Liver (tissue), 10 donors: ENCODE measurements at places on chromosomes 5 and 9.

DNA sequence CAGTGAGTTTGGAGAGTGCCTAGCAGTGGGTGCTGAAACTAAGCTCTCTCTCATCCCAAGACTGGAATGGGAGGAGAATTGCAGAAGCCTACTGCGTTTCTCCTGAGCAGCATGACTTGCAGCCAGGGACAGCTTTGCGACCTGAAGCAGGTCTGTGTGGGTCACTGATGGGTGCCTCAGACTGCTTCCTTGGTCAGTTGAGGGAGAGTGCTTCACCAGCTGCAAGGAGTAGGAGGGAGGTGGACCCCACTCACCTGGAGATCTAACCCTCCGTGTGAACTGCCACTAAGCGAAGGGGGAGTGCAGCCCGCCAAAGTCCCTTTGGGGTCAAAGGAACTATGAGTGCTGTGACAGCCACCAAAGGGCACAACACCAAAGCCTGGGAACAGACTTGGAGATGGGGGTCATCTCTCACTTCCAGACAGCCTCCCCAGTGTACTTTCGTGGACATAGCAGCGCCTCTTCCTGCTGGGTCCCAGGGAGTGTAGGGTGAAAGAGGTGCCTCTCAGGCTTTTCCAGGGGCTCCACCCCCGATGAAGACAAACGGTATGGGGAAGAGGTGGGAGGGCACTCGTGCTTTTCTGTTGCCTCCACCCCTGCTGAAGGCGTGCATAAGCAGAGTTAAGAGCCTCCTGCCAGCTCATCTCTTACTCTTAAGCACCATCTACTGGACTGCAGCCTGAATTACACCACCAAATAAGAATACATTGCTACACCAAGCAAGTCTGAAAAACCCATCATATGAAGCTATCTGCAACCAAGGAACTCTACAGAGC lies 34.3 kb upstream of the MACIR start:
- DNase-seq: no peak

GRCh38 chr5:180463216-180463900 lies 30.8 kb upstream of the CNOT6 start:
- no peak for DNase-seq

- no peak for DNase-seq
Measured at GRCh38 chr9:2655411-2655901, 33.9 kb downstream of the VLDLR start.

DNA sequence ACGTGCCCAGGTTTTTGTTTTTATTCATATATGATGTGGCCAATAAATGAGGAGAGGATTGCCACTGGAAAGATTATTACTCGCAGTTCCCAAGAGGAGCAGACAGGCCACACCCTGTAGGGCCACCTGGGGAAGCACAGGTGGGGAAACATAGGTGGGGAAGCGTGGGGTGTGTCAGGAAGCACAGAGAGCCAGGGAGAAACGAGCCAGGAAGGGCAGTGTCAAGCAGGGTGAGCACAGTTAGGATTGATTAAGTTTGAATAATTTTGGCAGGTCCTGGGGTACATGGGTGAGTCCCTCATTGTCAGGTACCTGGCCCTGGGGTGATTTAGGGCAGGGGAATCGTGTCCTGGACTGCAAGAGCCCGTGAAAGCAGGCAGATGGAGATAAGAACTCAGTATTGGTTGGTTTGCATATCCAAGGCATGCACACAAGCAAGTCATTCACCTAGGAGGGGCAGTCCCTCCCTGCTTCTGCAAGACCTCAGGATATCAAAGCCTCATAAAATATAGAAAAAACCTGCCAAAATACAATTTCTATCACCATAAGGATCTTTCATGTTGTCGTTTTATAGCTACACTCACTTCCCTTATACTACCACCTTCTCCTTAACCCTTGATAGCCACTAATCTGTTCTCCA lies 22.4 kb downstream of the MVB12B start:
- DNase-seq: no peak

DNA sequence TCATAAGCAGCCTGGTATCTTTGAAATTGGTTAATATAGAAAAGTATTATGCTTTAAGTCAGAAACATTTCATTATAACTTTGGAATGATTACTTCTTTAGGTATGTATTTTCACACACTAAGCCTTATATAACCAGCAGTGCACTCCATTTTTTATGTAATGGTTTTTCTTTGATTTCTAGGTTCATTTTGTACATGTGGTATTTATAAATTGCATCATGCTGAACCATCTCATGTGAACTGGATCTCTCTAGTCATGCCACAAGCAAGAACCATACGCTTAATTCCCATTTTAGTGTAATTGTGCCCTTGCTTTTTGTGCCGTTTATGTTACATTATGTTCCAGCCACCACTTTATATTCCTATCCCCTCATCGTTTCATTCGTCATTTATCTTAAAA lies 38.6 kb upstream of the SRP19 start:
- no peak for DNase-seq

- no peak for DNase-seq
Measured at GRCh38 chr9:131678499-131679111, 61.3 kb downstream of the RAPGEF1 start.

GRCh38 chr9:18297056-18297841 lies 176.7 kb upstream of the ADAMTSL1 start:
- no peak for DNase-seq

- DNase-seq: no peak
Measured at GRCh38 chr9:119788921-119789320, 419.7 kb upstream of the BRINP1 start.

GRCh38 chr5:16582081-16582480 lies 34.7 kb downstream of the RETREG1 start:
- DNase-seq: no peak

DNA sequence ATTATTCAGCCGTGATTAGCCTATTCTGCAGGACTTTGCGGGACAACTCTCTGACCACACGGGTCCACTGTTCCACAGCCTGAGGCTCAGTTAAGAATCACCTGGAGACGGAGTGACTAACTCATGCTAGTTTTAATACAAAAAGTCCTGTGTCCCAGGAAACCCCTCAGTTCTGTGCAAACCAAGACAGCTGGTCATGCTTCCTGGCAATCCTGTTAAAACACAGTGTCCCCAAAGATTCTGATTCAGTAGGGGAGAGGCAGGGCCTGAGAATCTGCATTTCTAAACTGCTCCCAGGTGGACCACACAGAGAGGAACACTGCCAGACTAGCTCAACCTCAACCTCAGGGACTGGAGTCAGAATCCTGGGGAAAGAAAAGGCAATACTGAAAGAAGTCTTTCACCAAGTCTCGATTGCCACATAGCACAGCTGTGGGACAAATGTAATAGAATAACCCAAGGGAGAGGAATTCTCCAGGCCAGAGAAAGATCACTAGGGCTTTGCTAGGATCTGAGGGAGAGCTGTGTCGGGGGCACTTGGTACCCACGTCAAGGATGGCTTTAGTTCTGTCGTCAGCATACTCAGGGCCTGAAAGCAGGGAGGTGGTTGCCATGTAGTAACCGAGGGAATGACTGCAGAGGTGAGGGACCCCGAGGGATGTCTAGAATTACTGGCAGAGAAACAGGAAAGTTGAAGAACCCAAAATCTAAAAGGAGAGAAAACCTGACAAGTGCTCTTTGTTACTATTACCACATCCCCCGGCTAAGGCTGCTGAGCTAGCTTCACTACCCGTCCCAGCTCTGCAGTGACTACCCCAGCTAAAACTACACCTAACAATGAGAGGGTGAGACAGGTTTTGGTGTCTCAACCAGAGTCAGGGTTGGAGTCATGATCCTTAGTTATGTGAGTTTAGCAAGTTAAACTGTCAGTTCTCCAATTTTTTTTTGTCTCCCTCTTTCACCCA lies 8.6 kb downstream of the SUSD1 start:
- DNase-seq: no peak
